Stimulated activated CD8-positive, alpha-beta memory T cell treated with anti-CD3 and anti-CD28 coated beads, Interleukin-4, amount 100 ng/mL, for 48 hours (primary cell): ENCODE measurements at places on chromosomes 3 and 15.

- no peak for DNase-seq
Observed at GRCh38 chr3:41248525-41248924, 49.2 kb downstream of the CTNNB1 start.

DNA sequence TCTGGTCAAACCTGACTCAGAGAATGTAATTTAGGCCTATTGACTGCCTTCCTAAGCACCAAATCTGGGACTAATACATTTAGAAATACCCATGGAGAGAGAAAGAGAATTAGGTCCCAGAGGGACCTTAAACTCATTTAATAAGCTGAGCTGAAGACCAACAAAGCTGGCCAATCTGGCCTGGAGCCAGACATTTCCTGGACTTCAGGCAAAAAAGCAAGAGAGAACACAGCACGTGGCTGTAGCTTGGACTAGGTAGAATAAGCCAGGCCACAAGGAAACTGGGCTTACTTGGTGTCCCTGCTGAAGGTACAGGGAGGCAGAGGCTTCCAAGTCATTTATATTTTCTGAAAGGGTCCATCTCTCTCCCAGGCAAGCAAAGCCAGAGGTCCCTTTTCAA, 88.1 kb downstream of the RTP4 start:
- no peak for DNase-seq

DNA sequence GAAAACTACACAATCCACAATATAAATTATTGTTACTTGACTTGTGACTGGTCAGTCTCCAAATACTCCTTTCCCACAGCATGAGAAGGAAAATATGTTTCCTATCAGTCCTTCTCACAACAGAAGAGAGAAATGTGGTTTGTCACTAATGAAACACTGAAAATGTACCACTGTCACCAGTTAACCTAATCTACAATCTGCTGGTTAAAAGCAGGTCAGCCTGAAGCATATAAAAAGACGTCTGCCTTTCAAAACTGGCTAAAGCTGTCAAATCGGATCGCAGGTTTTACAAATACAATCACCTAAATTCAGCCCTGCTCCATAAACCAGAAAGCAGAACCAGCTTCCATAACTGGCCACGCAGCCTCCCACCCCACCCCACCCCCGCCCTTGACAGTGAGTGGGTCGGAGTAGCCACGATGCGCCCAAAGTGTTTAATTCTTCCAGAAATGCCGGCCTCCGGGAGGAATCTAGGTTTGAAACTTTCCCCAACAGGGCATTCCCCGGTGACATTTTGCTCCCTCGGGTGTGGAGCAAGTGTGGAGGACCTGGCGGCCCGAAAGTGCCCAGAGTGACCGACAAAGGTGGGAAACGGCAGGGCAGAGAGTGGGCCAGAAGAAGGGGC, 682 bp downstream of the ETFA start:
- peak; percentile 55 for DNase-seq

- DNase-seq, result no peak
Observed at GRCh38 chr3:71991046-71991445, 206.1 kb upstream of the PROK2 start.

GRCh38 chr3:51691949-51692348, 14.9 kb upstream of the GRM2 start:
- DNase-seq, result no peak

- DNase-seq, result no peak
Observed at GRCh38 chr3:72475258-72476138, 372.7 kb downstream of the SHQ1 start.

GRCh38 chr3:133548090-133548489, 25.4 kb upstream of the CDV3 start:
- no peak for DNase-seq

DNA sequence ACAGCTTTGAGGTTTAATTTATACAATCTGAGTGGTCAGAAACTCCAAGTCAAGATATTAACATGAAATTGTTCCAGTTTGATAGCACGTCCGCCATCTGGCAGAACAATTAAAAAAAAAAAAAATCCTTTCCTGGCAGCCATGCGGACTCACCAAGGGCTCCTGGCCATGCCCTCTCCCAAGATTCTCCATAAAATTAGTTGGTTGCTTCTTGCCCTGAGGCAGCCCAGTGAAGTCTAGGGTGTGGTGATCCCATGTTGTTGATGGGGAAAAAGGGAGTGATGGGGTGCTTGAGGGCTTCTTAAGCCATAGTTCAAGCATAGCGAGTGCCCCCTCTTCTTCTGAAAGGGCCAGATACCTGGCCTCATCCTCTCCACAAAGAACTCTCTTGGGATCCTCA, 81.7 kb upstream of the CCNL1 start:
- no peak for DNase-seq

- no peak for DNase-seq
Observed at GRCh38 chr15:75232252-75232813, 25.8 kb upstream of the GOLGA6C start.

DNA sequence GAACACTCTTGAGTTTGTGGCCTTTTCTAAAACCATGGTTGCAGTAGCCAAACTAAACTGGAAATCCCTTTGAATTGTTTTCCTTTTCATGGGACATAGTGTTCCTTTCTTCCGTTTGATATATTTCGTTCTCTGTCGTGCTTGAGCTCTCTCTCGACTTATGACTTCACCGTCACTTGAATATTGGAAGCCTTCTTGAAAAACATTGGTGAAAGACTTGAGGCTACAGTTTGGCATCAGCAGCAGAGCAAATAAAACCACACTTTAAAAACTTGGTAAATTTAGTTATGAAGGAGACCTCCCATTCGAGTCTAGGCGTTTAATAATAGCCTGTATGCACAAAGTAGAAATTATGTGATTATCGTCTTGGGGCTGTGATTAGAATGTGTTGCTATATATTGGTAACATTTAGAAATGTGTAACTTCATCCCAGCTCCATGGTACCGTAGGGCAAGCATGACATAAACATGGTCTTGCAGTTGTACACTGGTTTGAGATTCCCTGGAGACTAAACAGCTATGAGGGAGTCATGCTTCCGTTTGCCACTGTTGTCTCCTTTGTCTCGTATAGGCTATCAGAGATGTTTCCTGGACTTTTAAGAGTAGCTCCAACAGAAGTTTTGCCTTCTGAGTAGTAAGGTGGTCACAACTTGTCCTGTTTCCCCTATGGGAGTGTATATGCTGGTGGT, 122.3 kb downstream of the PTPRG start:
- no peak for DNase-seq

GRCh38 chr15:32096916-32097617, 66.8 kb downstream of the CHRNA7 start:
- DNase-seq, result no peak

DNA sequence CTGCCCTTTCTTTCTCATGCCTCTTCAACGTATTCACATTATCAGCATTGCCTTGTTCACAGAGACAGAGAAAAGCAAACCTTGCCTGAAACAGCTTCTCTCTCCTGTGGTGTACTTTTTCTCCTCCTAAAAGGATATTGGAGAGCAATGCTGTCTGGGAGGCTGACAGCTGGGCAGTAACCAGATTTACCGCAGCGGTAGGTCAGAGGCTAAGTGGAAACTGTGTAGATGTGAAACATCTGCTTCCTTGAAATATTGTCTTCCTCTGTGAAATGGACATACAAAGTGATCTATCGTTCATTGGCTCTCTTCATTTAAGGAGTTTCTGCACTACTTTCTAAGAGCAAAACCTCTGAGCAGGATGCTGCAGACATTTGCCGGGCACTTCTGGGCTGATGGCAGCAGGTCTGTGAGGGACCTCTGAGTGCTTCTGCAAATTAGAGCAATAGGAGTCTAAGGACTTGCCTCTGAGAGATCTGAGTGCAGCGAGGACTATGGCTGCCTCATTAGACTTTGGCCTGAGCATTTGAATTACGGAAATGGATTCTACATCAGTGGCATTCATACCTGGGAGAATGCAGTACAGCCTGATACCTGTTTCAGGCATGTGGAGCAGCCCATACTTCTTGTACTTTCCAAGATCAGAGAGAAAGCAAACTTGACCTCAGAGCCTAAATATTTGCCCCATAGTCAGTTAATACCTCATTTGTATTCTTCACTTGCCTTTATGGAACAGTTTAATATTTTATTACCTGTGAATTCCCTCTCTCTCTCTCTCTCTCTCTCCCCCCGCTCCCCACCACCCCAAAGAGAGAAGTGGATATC, 260.5 kb upstream of the TPRG1 start:
- DNase-seq, result no peak

DNA sequence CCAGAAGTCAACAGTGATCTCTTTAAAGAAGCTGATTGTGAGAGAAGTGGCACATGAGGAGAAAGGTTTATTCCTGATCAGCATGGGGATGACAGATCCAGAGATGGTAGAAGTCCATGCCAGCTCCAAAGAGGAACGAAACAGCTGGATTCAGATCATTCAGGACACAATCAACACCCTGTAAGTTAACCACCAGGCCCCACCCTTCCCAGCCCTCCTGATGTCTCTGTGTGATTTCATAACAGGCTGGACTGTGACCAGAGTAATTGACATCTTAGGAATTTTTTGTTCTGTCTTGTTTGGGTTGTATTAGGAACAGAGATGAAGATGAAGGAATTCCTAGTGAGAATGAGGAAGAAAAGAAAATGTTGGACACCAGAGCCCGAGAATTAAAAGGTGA, 67.7 kb downstream of the KLHL25 start:
- no peak for DNase-seq

GRCh38 chr3:8635631-8636030, 9.0 kb downstream of the SSUH2 start:
- DNase-seq, result no peak

- no peak for DNase-seq
Observed at GRCh38 chr3:72238801-72239200, 453.9 kb upstream of the PROK2 start.

GRCh38 chr15:98855067-98855814, 152.4 kb downstream of the PGPEP1L start:
- DNase-seq, result no peak

GRCh38 chr3:41608347-41608746, 353.6 kb downstream of the ULK4 start:
- DNase-seq, result no peak

- DNase-seq, result no peak
Observed at GRCh38 chr3:163951397-163951987, 1126.8 kb downstream of the SI start.

GRCh38 chr15:77597804-77598453, 34.8 kb downstream of the LINGO1 start:
- DNase-seq, result no peak

DNA sequence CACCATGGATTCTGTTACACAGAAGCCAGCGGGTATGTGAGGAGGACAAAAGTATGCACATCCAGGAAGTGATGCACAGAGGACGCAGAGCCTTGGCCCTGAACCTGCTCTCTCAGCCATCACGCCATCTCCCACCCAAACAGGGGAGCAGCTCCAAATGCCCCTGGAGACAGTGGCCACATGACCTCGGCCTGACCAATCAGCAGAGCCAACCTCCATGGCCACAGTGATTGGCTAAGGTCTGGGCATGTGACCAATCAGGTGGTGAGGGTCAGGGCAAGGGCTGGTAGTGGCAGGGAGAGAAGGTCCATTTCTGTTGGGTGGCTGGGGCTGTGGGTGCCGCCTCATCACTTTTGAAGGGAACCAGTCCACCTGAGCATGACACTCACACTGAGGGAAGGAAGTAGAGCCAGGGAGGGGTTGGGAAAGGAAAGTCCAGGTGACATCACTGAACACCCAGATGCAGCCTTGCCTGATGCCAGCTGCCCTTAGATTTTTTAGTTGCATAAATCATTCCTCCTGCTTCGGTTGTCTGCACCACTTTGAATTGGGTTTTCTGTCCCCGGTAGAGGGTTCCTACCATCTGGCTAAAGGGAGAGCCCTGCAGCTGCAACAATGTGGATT, 70.3 kb upstream of the IQSEC1 start:
- DNase-seq, result no peak

GRCh38 chr15:66187271-66187670, 66.3 kb downstream of the MEGF11 start:
- DNase-seq, result no peak

DNA sequence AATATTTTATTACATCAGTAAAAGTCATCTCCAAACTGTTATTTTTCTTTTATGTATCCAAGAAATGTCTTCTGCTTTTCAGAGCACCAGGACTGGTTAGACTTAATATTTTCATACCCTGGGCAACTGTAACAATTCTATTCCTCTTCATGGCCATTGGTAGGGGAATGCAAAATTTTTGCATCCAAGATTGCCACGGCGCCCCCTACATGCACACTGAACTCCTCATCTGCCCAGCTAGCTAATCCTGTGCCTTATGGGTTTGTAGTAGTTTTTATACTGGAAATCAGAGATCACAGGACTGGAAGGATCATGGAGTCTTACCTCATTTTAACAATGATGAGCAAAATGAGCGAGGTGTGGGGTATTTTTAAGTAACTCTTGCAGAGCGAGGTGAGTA, 74.2 kb downstream of the CRTC3 start:
- peak; percentile 71 for DNase-seq

GRCh38 chr3:49750056-49750455, 26.3 kb upstream of the GMPPB start:
- DNase-seq, result no peak

DNA sequence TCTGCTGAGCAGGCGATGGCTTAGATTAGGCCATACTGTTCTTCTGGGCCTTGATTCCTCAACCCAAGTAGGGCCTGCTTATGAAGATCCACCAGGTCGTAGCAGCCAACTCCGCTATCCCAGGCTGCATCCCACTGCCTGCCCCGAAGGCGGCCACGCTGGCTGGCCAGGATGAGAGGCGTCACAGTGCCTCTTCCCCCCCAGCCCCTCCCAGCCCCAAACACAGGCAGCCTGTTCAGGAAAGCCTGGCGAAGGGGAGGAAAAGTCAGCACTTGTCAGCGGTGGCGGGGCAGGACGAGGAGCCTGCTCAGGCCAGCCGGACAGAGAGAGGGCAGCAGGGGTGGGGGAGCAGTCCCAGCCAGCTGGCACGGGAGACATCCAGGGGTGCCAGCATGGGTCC, 11.2 kb downstream of the PTH1R start:
- no peak for DNase-seq

GRCh38 chr3:194326192-194326967, 24.7 kb downstream of the CPN2 start:
- no peak for DNase-seq

DNA sequence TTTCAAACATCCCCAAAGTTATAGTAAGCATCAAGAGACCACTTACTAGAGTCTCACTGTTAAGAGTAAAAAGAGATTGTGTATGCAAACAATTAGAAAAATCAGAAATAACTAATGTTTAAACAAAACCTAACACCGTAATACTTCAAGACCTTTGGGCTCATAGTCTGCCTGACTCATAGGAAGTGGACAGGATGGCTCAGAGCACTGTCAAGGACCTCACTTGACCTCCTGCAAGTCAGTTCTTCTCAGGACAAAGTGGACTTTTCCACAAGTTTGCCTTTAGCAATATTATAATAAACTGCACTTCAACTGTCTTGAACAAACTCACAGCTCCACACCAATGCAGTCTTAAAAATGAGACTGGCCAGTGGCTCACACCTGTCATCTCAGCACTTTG, 34.8 kb downstream of the IL12A start:
- no peak for DNase-seq

DNA sequence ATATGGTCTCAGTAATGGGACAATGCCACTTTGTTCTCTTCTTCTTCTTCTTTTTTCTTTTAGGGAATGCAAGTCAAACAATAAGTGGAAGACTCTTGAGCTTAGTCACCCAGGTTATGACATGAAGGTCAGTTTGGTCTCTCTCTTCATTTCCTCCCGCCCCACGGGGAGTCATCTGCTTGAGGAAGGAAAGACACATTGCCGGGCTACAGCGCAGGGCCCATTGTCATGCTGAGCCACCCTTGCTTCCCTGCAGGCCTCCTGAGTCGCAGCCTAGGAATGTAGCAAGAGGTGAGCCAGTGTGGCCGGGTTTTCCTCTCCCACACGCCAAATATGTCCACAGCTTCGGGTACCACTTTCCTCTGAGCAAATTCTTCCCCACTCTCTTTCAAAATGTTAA, 47.6 kb downstream of the RAP2B start:
- no peak for DNase-seq
